Cerebellar nuclear complex (tissue), 1 donor: ENCODE measurements at places on chromosomes 3 and 15.

GRCh38 chr3:126777366-126777765 lies 73.3 kb downstream of the CHCHD6 start:
- DNase-seq: no peak

DNA sequence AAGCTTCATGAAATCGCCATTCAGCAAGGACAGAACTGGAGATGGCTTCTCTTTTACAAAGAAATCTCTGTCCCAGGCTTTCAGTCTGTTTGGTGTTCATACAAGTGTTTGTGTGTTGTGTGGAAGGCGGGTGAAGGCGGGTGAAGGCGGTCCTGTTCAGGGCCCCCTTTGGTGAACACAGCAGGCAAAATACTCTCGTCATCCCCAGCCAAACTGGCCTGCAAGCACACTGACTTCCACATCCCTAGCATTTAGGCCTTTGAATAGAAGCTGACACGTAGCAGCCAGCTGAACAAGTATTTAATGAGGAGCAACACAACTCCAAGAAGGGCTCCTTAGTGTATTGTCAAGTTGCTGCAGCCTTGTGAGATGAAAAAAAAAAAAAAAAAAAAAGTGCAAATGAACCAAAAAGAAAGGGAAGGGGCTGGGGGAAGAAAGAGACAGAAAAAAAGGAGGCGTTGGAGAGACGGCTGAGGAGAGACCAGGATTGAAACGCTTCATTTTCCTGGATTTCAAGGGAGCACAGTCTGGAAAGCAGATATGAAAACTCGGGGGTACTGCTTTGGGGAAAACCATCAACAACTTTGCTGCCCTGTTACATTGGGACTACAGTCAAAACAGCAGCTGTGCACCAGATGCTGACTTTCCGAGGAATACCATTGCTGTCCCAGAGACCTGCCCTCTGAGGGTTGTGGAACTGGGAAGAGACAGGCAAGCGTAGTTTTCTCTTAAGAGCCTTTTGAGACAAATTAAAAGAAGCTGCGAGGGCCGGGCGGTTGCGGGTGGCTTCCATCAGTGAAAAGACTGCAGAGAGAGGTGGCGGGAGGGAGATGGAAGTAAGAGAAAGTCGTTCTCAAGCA lies 74.6 kb downstream of the TGFBR2 start:
- DNase-seq: no peak

DNA sequence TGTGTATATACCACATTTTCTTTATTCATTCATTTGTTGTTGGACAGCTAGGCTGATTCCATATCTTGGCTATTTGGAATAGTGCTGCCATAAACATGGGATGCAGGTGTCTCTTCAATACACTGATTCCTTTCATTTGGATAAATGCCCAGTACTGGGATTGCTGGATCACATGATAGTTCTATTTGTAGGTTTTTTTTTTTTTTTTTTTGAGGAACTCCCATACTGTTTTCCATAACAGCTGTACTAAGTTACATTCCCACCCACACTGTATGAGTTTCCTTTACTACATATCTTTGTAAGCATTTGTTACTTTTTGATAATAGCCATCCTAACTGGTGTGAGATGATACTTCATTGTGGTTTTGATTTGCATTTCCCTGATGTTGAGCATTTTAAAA lies 437.7 kb downstream of the DIPK2A start:
- DNase-seq: no peak

- DNase-seq: no peak
These were observed 358.4 kb upstream of the LMCD1 start for GRCh38 chr3:8143186-8143585.

- no peak for DNase-seq
These were observed 31.8 kb upstream of the CTSH start for GRCh38 chr15:78976691-78977090.

DNA sequence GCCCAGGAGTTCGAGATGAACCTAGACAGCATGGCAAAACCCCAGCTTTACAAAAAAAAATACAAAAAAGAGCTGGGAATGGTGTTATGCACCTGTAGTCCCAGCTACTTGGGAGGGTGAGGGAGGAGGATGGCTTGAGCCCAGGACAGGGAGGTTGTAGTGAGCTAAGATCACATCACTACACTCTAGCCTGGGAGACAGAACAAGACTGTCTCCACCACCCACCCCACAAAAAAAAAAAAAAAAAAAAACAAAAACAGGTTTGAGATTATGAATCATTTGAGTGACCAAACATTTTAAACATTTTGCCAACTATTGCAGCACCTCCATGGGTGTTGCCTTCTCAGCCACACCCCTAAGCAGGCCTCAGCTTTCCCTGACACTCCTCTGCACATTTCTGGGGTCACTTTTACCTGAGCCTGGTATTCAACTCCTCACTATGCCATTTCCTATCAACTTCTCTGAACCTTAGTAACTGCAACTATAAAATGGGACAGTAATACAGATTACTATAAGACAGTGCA lies 41.8 kb downstream of the IL5RA start:
- no peak for DNase-seq

DNA sequence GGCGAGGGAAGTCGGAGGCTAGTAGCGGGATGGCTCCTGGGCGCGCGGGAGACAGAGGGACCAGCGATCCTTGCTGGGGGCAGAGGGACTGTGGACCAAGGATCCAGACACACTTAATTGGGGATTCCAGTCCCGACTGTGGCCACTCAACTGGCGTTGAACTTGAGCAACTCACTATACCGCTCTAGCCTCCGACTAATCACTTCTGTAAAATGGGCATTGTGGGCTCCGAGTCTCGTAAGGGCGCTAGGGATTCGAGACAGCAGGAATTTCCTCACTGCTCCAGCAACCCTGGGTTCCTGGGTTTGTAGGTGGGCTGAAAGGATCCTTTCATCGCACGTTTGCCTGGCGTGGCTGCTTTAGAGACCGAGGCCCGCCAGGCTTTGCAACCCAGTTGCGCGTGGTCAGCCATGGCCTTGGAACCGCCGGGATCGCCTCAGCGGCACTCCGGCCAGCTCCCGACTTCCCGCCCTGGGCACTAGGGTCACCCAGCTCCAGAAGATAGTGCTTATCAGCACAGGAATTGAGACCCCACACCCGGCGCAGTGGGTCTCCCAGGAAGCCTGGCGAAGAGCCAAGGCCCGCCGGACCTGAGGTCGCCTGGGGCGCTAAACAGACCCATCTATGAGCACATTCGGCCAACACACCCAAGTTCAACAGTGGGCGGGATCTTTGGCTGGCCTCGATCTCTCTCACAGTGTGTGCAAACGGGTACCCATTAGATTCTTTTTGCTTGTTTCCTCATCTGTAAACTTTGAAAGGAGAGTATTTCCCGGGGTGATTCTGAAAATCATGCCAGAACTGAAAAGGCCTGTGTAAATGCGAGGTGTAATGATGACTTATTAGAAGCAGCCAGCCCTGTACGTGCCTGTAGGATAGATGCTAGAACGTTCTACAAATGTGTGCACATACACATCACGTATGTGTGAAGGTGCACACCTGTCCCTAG lies 9.9 kb downstream of the FOXL2 start:
- DNase-seq: no peak

GRCh38 chr3:58520403-58521335 lies 16.3 kb downstream of the ACOX2 start:
- DNase-seq: no peak

GRCh38 chr3:172355836-172356235 lies 92.4 kb downstream of the GHSR start:
- DNase-seq: no peak

GRCh38 chr3:172515130-172515918 lies 7.9 kb downstream of the TNFSF10 start:
- DNase-seq: no peak

DNA sequence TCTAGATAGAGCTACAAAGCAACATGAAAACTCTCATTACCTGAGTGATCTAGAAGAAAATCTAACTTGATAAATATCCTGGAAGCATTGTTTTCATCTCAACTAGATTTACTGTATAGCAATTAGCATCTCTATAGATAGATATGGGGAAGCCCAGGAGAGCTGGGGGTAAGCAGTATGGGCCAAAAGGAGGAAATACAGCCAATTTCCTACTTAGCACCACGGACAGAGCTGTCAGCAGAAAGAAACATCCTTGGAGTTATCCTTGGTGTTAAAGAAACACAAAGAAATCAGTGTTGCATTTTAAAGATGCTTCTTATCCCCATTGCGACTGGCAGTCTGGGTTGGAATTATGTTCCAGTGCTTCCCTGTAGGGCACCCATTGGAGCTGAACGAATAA lies 126.2 kb downstream of the TIGIT start:
- DNase-seq: no peak

DNA sequence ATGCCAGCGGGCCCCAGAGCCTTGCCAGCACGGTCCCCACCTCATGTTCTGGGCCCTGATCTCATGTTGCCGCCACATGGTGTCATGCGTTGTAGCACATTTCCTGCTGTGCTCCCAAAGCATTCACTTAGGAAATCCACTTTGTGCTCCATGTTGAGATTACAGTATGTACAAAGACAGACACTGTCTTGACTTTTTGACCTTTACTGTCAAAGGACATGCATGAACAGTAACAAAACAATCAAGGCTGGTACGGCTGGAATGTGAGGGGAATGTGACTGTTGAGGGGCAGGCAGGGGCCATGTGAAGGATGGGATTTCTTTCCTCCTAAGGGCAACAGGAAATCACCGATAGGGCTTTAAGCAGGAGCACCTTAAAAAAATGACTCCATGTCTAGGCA lies 53.3 kb upstream of the RPL32 start:
- DNase-seq: no peak
